HT1080 (cell line): ENCODE measurements at places on chromosomes 13 and 19. TPM values are rescaled to one million over a fixed set of nuclear protein-coding genes. Genes with fewer than 3 reads are reported as not detected.

METTL21C gene
- total RNA-seq: not detected in 2 replicates

CGB8 gene
- total RNA-seq: 5.8 and 11.3 TPM in 2 replicates

B3GLCT gene
- 15.0 and 15.8 TPM in 2 replicates for total RNA-seq

PGLYRP1 gene
- not detected in 2 replicates for total RNA-seq

SIGLEC10 gene
- total RNA-seq: not detected in 2 replicates

FXYD7 gene
- total RNA-seq: 0.66 and 1.7 TPM in 2 replicates

SERTM1 gene
- total RNA-seq: 0.08 TPM in 1 of 2 replicates, not detected in the other

CRB3 gene
- total RNA-seq: not detected in 2 replicates

ZNF497 gene
- total RNA-seq: 0.67 and 2.1 TPM in 2 replicates

ZNF541 gene
- not detected in 2 replicates for total RNA-seq

CNMD gene
- not detected in 2 replicates for total RNA-seq

IL4I1 gene
- total RNA-seq: 0.13 and 0.24 TPM in 2 replicates

KLF2 gene
- total RNA-seq: 15.6 and 37.9 TPM in 2 replicates

CGB1 gene
- not detected in 2 replicates for total RNA-seq

LAIR1 gene
- total RNA-seq: not detected in 2 replicates

SHANK1 gene
- total RNA-seq: 9.3 and 10.5 TPM in 2 replicates

KCTD15 gene
- total RNA-seq: 47.9 and 58.5 TPM in 2 replicates

ATP12A gene
- total RNA-seq: not detected in 2 replicates

CFD gene
- total RNA-seq: not detected in 2 replicates

RFC3 gene
- total RNA-seq: 50.1 and 56.5 TPM in 2 replicates

HIPK4 gene
- total RNA-seq: not detected in 2 replicates

OVOL3 gene
- total RNA-seq: not detected in 2 replicates

ZNF583 gene
- total RNA-seq: 4.5 and 6.0 TPM in 2 replicates

HSPB6 gene
- total RNA-seq: 0.17 TPM in 1 of 2 replicates, not detected in the other

PROSER1 gene
- total RNA-seq: 11.9 and 12.8 TPM in 2 replicates

ZNF829 gene
- total RNA-seq: 2.7 and 4.1 TPM in 2 replicates

FCHO1 gene
- total RNA-seq: 0.53 TPM in 2 replicates

MCOLN1 gene
- total RNA-seq: 5.1 and 5.2 TPM in 2 replicates

ZNF540 gene
- total RNA-seq: not detected in 2 replicates

DIRAS1 gene
- total RNA-seq: not detected in 2 replicates

MYH14 gene
- not detected in 2 replicates for total RNA-seq

RYR1 gene
- total RNA-seq: not detected in 2 replicates
